NCI-H2107 (cell line): ENCODE measurements at places on chromosomes 3 and 15.

- DNase-seq, result peak; percentile 44
Observed at GRCh38 chr15:101138913-101139880, 112.7 kb downstream of the CHSY1 start.

- no peak for DNase-seq
Observed at GRCh38 chr3:42226470-42227425, 39.2 kb downstream of the CCK start.

DNA sequence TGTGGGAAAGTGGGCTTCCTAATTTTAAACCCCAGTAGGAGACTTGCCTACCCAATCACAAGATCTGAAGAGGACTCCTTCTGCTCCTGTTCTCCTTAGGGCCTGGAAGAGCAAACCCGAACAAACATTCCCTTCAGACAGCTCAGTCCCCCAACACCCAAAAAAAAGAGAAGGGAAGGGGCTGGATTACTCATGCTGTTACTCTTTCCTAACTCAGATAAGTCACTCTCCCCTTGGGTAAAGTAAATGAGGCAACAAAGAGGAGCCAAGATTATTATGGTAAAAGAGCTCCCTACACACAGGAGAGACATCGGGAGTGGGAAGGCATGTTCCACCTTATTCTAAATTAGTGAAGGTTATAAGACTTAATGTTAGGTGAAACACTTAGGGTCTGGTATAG is 18.1 kb upstream of the LEKR1 start:
- DNase-seq, result no peak

GRCh38 chr3:99250821-99251355 is 349.4 kb upstream of the DCBLD2 start:
- no peak for DNase-seq

GRCh38 chr3:3792391-3792790 is 6.8 kb upstream of the LRRN1 start:
- no peak for DNase-seq

GRCh38 chr15:55897560-55898336 is 95.7 kb downstream of the NEDD4 start:
- DNase-seq, result no peak

GRCh38 chr3:48560648-48561018 is 2.9 kb downstream of the UCN2 start:
- no peak for DNase-seq
